ENCODE measurements at places on chromosomes 12 and 14. TPM values are rescaled to one million over a fixed set of nuclear protein-coding genes. Genes with fewer than 3 reads are reported as not detected.

GRCh38 chr12:48115957-48116356 is 3.2 kb upstream of the PFKM start:
- no peak for DNase-seq

Gene GNPTAB
- 36.1 TPM for total RNA-seq

Gene GRIN2B
- total RNA-seq = not detected

GRCh38 chr12:94286583-94287244 is 138.3 kb downstream of the PLXNC1 start:
- no peak for DNase-seq

GRCh38 chr12:114747012-114747858 is 63.3 kb upstream of the TBX3 start:
- DNase-seq = no peak

GRCh38 chr14:79758985-79759384 is 452.3 kb downstream of the DIO2 start:
- DNase-seq = no peak

Gene MYRFL
- total RNA-seq = not detected

Gene ACSM4
- not detected for total RNA-seq

DNA sequence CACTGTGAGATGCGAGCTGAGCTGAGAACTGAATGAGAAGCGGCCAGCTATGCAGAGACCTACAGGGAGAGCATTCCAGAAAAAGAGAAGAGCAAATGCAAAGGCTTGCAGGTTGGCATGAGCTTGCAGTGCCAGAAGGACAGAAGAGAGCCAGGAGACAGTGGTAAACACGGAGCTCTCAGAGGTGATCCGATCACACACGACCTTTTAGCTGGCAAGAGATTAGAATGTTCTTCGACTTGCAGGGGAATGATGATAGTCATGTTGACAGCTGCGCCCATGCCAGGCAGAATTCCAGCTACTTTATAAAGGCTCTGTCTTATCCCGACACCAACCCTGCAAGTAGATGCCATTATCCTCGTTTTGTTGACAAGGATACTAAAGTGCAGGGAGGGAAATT is 256.8 kb downstream of the VRK1 start:
- no peak for DNase-seq

DNA sequence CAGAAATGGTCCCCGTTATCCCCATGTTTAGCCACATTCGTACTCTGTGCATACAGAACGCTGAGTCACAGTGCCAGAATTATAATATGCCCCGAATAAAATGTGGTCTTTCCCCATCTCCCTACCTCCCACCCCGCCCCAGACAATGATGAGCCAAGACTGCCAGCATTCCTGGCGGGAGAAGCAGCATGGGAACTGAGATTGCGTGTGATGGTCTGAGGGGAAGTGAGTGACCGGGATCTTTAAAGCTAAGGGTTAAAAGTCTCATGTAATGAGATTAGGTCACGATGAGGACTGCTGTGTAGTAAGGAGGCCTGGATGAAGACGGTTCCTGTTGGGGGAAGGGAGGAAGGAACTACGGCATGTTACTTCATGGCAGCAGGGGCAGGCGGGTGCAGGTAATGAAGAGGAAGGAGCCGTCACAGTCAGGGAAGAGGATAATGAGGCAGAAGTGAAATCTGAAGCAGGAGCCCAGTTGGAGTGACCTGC is 243.3 kb upstream of the FKBP4 start:
- DNase-seq = no peak

GRCh38 chr12:115303723-115304309 is 619.8 kb upstream of the TBX3 start:
- DNase-seq = no peak

GRCh38 chr14:50677527-50678063 is 9.5 kb upstream of the SAV1 start:
- DNase-seq = no peak

DNA sequence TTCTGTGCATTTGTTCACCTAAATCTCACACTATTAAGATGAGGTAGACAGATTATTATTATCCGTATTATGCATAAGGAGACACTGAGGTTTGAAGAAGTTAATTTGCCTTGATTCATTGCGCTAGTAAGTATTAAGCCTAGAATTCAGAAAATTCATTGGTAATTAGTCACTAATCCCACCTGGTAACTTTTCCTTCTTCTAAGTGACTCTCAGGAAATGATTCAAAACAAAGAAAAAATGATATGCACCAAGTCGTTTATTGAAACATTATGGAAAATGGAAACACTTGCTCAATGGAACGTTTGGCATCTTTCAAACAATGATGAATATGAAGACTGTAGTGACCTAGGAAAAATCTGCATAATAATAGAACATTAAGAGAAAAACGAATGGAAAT is 15.2 kb downstream of the RFX4 start:
- no peak for DNase-seq

DNA sequence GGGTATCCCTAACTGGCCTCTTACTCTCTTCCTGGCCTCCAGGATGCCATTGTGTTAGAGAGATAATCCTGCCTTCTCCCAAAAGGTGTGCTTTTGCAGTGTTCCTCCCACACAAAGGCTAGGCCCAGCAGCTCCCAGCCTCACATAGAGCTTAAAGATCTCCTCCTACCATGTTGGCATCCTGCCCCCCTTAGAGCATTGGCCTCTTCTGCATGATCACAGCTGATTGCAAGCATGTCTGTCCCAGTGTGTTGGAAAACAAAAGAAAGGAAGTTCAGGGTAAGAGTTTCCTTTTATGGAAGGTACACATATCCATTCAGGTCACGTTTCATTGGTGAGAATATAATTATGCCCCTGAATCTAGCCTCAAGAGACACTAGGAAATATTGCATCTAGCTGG is 405.4 kb downstream of the TMTC2 start:
- no peak for DNase-seq

GRCh38 chr12:13425766-13426165 is 229.2 kb downstream of the EMP1 start:
- no peak for DNase-seq

- no peak for DNase-seq
Observed at GRCh38 chr12:1934068-1934467, 15.6 kb upstream of the CACNA2D4 start.

Gene GPR68
- total RNA-seq = 0.19 TPM

Gene ESPL1
- total RNA-seq = 0.37 TPM

Data from psoas muscle (tissue), 8 donors.